ENCODE measurements at places on chromosomes 6 and 20. TPM values are rescaled to one million over a fixed set of nuclear protein-coding genes. Genes with fewer than 3 reads are reported as not detected.

DNA sequence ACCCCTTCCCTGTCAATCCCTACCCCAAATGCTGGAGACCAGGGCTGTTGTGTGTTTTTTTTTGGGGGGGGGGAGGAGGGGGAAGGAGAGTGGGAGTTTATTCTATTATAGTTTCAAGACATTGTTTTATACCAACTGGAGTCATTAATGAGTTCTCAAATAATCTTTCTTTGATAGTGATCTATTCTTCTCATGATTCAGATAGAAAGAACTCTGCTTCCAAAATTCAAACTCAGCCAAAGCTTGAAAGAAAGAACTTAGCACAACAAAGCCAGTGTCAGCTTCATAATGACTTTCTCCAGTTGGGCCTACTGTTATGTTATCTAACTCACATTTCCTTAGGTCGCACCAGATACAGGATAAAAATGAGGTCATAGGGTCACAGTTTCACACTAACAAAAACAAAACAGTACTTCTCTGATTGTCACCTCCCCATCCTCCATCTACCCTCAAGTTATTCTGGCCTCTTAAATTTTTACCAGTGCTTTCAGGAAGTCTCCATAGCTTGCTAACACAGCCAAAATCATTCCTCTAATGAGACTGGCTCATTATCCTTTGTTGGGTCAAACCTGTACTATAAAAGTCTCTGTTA is 19.0 kb upstream of the MAP3K7 start:
- no peak for DNase-seq
- no peaks in the 10 kb centered on the region for H3K4me1 ChIP-seq
- no peaks in the 10 kb centered on the region for H3K27me3 ChIP-seq
- H3K27ac ChIP-seq = no peak overlapping the region
- no peak overlapping the region for H3K4me3 ChIP-seq
- H3K36me3 ChIP-seq = no peaks in the 10 kb centered on the region

- no peak for DNase-seq
- no peak overlapping the region for H3K27ac ChIP-seq
- H3K4me3 ChIP-seq = no peak overlapping the region
These were observed 8.6 kb downstream of the CDC40 start for GRCh38 chr6:110188791-110189190.

Gene OPRL1
- total RNA-seq = 0.44 TPM

Gene FAM162B
- total RNA-seq = 6.7 TPM

GRCh38 chr6:12957321-12958051 is 240.9 kb downstream of the PHACTR1 start:
- H3K27me3 ChIP-seq = no peaks in the 10 kb centered on the region
- H3K36me3 ChIP-seq = no peaks in the 10 kb centered on the region
- peak overlapping the region; percentile 62 for H3K27ac ChIP-seq

- no peak overlapping the region for H3K4me3 ChIP-seq
- peaks cover 23% of the 10 kb centered on the region for H3K4me1 ChIP-seq
- H3K27me3 ChIP-seq = peaks cover 41% of the 10 kb centered on the region
- H3K36me3 ChIP-seq = no peaks in the 10 kb centered on the region
- DNase-seq = no peak
- no peak overlapping the region for H3K27ac ChIP-seq
These were observed 2.5 kb upstream of the PTPRT start for GRCh38 chr20:43191946-43192863.

GRCh38 chr6:169395080-169395805 is 141.6 kb upstream of the THBS2 start:
- H3K36me3 ChIP-seq = no peaks in the 10 kb centered on the region
- no peak for DNase-seq
- no peak overlapping the region for H3K27ac ChIP-seq
- H3K4me1 ChIP-seq = no peaks in the 10 kb centered on the region
- H3K27me3 ChIP-seq = no peaks in the 10 kb centered on the region
- H3K4me3 ChIP-seq = no peak overlapping the region

DNA sequence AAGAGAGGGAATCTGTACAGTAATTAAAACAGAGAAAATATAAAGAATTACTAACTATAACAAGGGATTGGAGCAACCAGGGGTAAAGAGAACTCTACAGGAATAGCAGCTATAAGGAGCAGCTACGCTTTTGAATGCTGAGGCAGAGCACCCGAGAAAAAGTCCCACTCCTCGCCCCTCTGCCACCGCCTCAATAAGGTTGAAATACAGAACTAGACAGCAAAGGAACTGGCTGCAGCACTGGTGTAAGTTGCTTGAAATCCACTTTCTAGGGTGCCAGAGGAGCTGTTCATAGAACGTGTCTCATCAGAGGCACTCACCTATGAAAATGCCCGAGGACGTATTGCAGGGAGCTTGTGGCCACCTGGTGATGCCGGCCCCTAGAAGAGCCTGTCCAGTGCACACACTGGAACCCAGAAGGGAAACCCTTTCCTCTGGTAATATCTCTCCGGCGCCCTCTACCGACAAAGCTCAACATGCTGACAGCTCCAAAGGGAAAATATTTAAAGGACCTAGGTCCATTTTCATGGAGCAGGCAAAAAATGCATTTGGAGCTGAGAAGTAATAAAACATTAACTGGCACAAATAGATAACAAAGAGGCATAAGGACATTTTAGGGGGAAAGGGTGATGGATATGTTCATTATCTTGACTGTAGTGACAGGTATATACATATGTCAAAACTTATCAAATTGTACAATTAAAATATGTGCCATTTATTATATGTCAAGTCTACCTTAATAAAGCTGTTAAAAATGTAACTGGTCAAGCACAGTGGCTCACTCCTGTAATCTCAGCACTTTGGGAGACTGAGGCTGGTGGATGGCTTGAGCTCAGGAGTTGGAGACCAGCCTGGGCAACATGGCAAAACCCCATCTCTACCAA is 137.4 kb upstream of the HDAC2 start:
- no peaks in the 10 kb centered on the region for H3K27me3 ChIP-seq
- H3K27ac ChIP-seq = no peak overlapping the region
- H3K36me3 ChIP-seq = no peaks in the 10 kb centered on the region

- H3K27me3 ChIP-seq = no peaks in the 10 kb centered on the region
- no peak overlapping the region for H3K27ac ChIP-seq
- H3K36me3 ChIP-seq = no peaks in the 10 kb centered on the region
- H3K4me3 ChIP-seq = no peak overlapping the region
- H3K4me1 ChIP-seq = no peaks in the 10 kb centered on the region
These were observed 366 bp downstream of the GPR31 start for GRCh38 chr6:167157414-167157813.

DNA sequence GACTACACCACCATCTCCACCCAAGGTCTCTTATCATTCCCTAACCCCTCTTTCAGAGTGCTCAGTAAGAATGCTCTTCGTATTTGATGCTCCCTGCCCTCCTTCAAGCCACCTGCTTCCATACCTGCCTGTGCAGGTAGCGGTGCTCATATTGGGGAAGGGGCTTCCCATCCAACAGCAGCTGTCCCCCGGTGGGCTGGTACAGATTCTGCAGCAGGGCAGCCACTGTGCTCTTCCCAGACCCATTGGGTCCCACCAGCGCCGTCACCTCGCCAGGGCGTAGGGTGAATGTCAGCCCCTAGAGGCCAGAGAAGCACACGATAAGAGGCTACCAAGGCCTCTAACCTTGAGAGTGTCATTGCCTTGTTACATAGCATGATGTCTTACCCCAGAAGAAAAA is 3.9 kb upstream of the PSMB8 start:
- no peaks in the 10 kb centered on the region for H3K27me3 ChIP-seq
- H3K36me3 ChIP-seq = peaks cover 60% of the 10 kb centered on the region
- no peak overlapping the region for H3K4me3 ChIP-seq

- no peak overlapping the region for H3K27ac ChIP-seq
- DNase-seq = no peak
- peaks cover 4% of the 10 kb centered on the region for H3K4me1 ChIP-seq
- H3K27me3 ChIP-seq = no peaks in the 10 kb centered on the region
- H3K4me3 ChIP-seq = no peak overlapping the region
- H3K36me3 ChIP-seq = no peaks in the 10 kb centered on the region
These were observed 215.4 kb upstream of the RUNX2 start for GRCh38 chr6:45112711-45113110.

Gene SLC22A16
- total RNA-seq = not detected

- H3K36me3 ChIP-seq = no peaks in the 10 kb centered on the region
- H3K4me3 ChIP-seq = no peak overlapping the region
- no peak for DNase-seq
These were observed 360.4 kb downstream of the ZFAND3 start for GRCh38 chr6:38179794-38180430.

GRCh38 chr6:116073765-116074440 is 13.2 kb upstream of the FRK start:
- no peaks in the 10 kb centered on the region for H3K36me3 ChIP-seq
- DNase-seq = no peak
- no peak overlapping the region for H3K27ac ChIP-seq
- no peaks in the 10 kb centered on the region for H3K4me1 ChIP-seq
- H3K27me3 ChIP-seq = no peaks in the 10 kb centered on the region

Gene SCGN
- not detected for total RNA-seq

GRCh38 chr6:125957845-125958244 is 1.3 kb downstream of the HINT3 start:
- H3K27me3 ChIP-seq = no peaks in the 10 kb centered on the region
- no peaks in the 10 kb centered on the region for H3K36me3 ChIP-seq
- DNase-seq = no peak

Gene ROMO1
- 237 TPM for total RNA-seq

- peaks cover 5% of the 10 kb centered on the region for H3K4me1 ChIP-seq
- DNase-seq = peak; percentile 23
- H3K27me3 ChIP-seq = no peaks in the 10 kb centered on the region
- no peaks in the 10 kb centered on the region for H3K36me3 ChIP-seq
These were observed 8.3 kb downstream of the CD109 start for GRCh38 chr6:73704260-73704659.

DNA sequence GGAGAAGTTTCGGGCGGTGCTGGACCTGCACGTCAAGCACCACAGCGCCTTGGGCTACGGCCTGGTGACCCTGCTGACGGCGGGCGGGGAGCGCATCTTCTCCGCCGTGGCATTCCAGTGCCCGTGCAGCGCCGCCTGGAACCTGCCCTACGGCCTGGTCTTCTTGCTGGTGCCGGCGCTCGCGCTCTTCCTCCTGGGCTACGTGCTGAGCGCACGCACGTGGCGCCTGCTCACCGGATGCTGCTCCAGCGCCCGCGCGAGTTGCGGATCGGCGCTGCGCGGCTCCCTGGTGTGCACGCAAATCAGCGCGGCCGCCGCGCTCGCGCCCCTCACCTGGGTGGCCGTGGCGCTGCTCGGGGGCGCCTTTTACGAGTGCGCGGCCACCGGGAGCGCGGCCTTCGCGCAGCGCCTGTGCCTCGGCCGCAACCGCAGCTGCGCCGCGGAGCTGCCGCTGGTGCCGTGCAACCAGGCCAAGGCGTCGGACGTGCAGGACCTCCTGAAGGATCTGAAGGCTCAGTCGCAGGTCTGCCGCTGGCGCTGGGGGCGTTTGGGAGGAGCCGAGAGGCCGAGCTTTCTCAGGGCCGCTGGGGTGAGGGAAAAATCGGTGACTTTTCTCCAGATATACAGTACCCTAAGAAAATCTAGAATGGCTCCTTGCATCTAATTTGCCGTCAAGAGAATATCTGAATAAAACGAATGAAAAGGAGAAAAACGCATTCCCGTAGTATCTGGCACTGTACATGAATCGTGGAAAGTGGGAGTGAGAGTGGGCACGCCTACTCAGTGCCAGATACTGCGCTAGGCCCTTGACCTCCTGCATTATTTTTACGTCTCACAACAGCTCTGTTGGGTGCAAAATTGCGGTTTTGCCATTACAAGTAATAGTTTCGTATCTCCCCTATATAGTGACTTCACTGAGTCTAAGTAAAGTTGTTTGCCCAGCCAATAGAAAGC is 1.0 kb downstream of the CALHM6 start:
- peak overlapping the region; percentile 64 for H3K27ac ChIP-seq
- no peaks in the 10 kb centered on the region for H3K27me3 ChIP-seq
- no peak for DNase-seq
- H3K36me3 ChIP-seq = no peaks in the 10 kb centered on the region
- H3K4me1 ChIP-seq = peaks cover 15% of the 10 kb centered on the region
- peak overlapping the region; percentile 43 for H3K4me3 ChIP-seq

DNA sequence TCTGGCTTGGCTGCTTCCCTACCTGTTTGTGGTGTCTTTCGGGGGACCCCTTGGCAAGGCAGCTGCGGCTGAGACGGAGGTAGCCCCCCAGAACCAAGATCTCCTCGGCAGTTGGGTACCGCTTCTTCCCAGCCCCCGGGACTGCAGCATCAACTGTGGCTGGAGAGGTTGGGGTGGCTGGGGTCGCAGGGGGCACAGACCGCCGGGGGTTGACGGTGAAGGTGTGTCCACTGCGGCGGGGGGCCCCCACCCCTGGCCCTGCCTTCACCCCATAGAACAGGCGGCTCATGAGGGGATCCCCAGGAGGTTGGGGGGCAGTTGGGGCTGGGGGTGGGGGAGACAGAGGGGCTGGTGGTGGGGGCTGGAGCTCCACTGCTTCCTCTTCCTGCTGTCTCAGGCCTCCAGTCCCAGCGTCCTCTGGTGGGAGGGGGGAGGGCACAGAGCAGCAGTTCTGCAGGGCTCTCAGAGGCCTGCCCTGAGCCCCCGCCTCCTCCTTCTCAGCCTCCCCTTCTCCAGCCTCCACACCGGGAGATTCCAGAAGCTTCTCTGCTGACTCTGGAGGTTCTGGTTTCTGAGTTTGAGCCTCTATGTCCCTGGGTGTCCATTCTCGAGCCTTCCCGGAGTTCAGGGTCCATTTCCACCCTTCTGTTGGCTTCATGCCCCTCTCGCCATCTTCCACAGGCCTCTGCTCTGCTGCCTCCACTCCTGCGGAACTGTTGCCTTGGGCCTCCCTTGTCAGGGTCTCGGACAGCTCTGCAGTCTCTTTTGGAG is 1.9 kb downstream of the PPP1R18 start:
- H3K27ac ChIP-seq = peak overlapping the region; percentile 97
- no peaks in the 10 kb centered on the region for H3K27me3 ChIP-seq
- DNase-seq = peak; percentile 39
- no peaks in the 10 kb centered on the region for H3K36me3 ChIP-seq
- peak overlapping the region; percentile 92 for H3K4me3 ChIP-seq

DNA sequence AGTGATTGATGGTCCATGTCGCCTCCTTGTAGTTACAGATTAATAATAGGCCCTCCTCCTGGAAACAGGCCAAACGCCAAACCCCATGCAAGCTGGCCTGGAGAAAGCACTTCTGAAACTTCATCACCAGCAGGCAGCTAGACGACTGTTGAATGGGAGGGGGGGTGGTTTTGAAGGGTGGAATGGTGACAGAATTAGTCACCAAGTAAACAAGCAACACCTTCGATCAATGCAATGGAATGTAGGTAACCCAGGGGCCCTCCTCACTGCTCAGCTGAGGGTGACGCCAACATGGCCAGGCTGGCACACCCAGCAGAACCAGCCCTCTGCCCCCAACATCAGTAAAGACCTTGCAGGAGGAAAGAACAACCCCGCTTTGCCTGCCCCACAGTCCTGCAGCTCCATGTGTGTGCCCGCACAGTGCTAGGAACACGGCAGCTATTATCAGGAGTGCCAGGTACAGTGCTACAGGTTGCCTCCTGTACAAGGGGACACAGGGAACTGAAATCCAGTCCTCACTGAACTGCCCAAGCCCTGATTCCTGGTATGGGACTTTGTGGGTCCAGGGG is 2.7 kb downstream of the BCAS1 start:
- no peak overlapping the region for H3K4me3 ChIP-seq
- no peak for DNase-seq
- peaks cover 4% of the 10 kb centered on the region for H3K4me1 ChIP-seq
- H3K27ac ChIP-seq = no peak overlapping the region
- no peaks in the 10 kb centered on the region for H3K27me3 ChIP-seq

All from tibial nerve (tissue), 4 donors.